Esophagus muscularis mucosa (tissue), 4 donors: ENCODE measurements at places on chromosomes 5 and 9. TPM values are rescaled to one million over a fixed set of nuclear protein-coding genes. Genes with fewer than 3 reads are reported as not detected.

Gene PWWP2A
- 24.4 TPM for total RNA-seq

Gene ST8SIA4
- 1.6 TPM for total RNA-seq

Gene MARCHF11
- total RNA-seq: not detected

Gene AJM1
- 3.3 TPM for total RNA-seq

Gene FBXL7
- 27.4 TPM for total RNA-seq

Gene KCTD16
- under 0.01 TPM for total RNA-seq

Gene CCL21
- 172 TPM for total RNA-seq

Gene EGFLAM
- 13.6 TPM for total RNA-seq

Gene NDOR1
- total RNA-seq: 12.3 TPM
